ENCODE measurements at places on chromosomes 7 and 10. TPM values are rescaled to one million over a fixed set of nuclear protein-coding genes. Genes with fewer than 3 reads are reported as not detected.

- no peak for DNase-seq
Measured at GRCh38 chr10:13701157-13701919, 114.6 kb downstream of the PRPF18 start.

The MRLN gene
- not detected for total RNA-seq

The CTTNBP2 gene
- 2.0 TPM for total RNA-seq

The SORBS1 gene
- total RNA-seq = 8.5 TPM

The TAS2R3 gene
- total RNA-seq = 0.35 TPM

The COMMD3 gene
- 41.7 TPM for total RNA-seq

The LDB1 gene
- 24.5 TPM for total RNA-seq

The BEND7 gene
- total RNA-seq = 25.9 TPM

The SPDYE17 gene
- total RNA-seq = not detected

DNA sequence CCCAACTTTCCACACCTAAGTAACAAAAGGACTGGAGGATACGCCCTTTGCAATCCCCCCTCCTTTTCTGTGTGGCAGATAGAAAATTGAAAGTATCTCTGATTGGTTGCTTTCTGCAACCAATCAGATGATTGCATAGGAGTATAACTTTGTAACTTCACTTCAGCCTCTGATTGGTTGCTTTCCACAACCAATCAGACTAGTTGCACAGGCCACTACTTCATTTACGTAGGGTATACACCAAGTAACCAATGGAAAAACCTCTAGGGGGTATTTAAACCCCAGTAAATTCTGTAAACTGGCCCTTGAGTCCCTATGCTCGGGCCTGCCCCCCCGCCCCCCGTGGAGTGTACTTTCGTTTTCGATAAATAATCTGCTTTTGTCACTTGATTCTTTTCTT is 1080.4 kb downstream of the CNTNAP2 start:
- DNase-seq = no peak

The PMS2 gene
- 14.3 TPM for total RNA-seq

DNA sequence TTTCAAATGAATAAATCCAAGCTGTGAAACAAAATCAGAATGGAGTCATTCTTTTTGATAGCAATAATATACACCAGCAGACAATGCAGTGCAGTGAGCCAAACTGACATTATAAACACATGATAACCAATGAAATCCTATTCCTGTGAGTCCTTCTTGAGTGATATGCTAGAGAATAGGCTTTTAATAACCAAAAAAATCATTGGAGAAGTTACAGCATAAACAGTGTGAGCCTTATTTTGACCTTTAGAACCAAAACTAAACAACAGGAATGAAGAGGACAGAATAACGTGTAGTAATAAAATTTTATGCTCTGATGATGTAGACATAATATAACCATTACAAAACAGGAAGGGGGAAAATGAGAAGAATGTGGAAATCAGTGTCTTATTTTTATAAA is 8.7 kb downstream of the HUS1 start:
- DNase-seq = no peak

DNA sequence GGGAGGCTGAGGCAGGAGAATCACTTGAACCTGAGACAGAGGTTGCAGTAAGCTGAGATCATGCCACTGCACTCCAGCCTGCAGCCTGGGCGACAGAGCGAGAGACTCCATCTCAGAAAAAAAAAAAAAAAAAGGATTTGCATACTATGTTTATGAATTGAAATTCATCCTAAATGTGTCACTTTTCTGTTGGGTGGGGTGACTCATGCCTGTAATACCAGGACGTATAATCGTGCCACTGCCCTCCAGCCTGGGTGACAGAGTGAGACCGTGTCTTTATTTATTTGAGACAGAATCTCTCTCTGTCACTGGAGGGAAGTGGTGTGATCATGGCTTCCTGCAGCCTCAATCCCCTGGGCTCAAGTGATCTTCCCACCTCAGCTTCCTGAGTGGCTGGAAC is 5.8 kb downstream of the ZNF212 start:
- no peak for DNase-seq

The GPC2 gene
- total RNA-seq = 4.1 TPM

The CPA2 gene
- 0.14 TPM for total RNA-seq

GRCh38 chr10:9012312-9012711 is 957.8 kb downstream of the GATA3 start:
- no peak for DNase-seq

The ANKRD1 gene
- 127 TPM for total RNA-seq

DNA sequence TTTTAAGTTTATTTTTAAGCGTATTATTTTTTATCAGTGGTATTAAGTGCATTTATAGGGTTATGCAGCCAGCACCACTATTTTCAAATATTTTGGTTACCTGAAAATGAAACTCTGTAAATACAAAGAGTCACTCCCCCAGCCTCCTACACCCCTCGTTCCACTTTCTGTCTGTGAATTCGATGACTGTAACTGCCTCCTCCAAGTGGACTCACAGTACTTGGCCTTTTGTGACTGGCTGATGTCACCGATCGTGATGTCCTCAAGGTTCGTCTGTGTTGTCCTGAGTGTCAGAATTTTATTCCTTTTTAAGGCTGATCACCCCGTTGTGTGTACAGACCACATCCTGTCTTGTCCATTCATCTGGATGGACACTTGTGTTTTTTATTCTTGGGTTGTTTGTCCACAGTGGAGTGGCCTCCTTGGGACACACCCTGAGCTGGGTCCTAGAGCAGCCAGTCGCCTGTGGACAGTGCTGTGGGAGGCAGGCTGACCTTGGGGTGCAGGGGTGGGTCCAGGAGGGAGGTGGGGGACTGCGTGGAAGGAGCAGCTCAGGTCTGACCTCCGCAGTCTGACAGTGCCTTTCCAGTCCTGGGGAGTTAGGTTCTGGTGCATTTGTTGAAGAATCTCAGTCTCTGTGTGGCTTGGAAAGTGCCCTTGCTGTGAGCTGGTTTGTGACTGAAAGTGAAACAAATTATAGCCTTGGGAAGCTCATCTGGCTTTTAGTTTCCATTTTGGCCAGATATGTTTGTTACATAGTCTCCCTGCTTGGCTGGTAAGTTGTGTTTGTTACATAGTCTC is 6.9 kb downstream of the MTG1 start:
- no peak for DNase-seq

DNA sequence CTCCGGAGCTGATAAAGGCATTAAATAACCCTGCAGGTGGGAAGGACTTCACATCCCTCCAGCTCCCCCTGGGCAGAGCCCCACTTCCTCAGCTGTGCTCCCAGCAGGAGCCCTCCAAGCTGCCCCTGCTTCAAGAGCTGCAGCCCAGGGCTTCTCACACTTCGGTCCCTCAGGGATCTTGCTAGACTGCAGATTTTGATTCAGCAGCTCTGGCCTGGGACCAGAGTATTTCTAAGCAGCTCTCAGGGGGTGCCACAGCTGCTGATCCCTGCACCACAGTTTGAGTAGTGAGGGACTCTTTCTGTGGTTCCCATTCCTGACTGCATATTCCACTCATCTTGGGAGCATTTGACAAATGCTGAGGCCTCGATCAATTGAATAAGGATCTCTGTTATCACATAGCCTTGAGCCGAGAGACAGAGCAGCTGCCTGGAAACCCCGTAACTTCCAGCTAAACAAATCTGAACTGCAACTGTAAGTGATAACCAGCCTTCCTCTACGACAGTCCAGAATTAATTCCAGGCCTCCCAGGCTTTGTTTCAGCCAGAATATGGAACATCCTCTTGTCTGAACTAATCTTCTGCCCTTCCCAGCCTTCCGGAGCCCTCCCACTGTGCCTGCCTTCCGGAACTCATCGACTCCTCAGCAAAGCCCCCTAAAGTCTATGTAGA is 161.4 kb downstream of the CCDC3 start:
- DNase-seq = no peak

The XRCC2 gene
- 10.3 TPM for total RNA-seq

DNA sequence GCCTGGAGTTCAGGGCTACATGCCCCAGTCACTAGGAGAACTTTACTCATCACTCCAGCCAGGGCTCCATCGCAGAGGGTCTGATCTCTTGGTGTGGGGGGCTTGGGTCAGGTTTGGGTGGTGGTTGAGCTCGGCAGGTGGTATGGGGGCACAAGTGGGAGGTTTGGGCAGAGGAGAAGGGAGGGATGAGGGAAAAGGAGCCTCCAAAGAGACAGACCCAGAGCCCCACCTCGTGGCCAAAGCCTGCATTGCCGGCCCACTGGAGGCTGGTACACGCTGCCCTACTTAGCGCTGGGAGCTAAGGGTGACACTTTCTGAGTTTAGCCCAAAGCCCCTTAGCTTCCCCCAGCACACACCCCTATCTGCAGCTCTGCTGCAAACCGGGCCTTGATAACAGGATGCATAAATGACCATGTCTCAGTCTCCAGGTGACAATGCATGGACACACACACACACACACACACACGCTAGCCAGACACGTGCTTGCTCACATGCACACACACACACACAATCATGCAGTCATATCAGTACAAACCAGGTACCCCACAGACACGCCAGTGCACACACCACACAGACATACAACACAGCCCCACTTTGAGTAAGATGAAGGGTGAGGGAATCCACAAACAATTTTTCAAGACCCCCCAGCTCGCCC is 14.7 kb downstream of the LZTS2 start:
- no peak for DNase-seq

The FFAR4 gene
- total RNA-seq = not detected

- no peak for DNase-seq
Measured at GRCh38 chr10:63491588-63492316, 26.0 kb upstream of the JMJD1C start.

The NPFFR1 gene
- 0.14 TPM for total RNA-seq

GRCh38 chr7:121205777-121206176 is 123.0 kb upstream of the WNT16 start:
- no peak for DNase-seq

DNA sequence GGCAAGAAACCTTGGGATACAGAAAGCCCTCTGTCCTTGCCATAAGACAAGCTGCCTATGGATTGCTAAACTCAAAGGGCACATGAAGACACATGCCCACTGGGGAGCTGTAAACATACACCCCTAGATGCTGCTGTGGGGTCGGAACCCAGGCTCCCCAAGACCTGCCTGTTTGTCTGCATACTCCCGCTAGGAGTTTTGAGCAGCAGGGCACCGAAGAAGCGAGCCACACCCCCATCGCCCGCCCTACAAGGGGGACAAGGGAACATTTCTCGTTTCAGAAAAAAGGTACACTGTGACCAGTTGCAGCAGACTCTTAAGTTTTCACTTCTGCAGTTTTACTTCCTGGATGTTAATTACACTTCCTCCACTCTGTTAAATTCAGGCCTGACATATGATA is 680.2 kb upstream of the GHITM start:
- no peak for DNase-seq

DNA sequence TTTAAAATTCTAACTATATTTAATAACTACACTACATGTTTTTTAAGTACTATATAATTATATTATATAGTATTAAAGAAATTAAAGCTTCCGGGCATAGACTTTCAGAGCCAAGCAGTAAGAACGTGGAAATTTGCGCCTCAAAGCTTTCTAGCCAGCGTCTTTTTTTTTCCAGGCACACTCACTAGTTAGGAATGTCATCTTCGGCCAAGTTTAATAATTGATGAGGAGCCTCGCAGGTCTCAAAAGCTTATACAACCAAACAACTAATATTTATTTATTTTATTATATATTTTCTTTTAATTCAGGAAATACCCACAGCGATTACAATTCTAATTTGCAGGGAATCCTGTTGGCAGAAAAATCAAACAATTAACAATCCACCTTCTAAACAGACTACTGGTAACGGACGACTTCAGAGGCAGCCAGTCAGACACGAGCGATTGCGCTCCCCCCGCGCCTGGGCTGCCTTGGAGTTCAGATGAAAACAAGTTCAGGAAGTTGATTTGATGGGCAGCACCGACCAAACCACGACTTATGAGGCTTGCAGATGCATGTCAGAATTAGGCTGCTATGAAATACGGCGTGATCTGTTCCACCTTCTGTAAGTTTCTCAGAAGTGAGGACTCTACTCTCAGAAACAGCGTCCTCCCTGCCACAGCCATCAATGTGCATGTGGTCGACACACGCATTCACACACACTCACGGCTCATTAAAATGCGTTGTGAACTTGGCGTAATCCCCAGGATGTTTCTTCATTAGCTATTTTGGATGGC is 431.8 kb upstream of the MGMT start:
- DNase-seq = peak; percentile 77

DNA sequence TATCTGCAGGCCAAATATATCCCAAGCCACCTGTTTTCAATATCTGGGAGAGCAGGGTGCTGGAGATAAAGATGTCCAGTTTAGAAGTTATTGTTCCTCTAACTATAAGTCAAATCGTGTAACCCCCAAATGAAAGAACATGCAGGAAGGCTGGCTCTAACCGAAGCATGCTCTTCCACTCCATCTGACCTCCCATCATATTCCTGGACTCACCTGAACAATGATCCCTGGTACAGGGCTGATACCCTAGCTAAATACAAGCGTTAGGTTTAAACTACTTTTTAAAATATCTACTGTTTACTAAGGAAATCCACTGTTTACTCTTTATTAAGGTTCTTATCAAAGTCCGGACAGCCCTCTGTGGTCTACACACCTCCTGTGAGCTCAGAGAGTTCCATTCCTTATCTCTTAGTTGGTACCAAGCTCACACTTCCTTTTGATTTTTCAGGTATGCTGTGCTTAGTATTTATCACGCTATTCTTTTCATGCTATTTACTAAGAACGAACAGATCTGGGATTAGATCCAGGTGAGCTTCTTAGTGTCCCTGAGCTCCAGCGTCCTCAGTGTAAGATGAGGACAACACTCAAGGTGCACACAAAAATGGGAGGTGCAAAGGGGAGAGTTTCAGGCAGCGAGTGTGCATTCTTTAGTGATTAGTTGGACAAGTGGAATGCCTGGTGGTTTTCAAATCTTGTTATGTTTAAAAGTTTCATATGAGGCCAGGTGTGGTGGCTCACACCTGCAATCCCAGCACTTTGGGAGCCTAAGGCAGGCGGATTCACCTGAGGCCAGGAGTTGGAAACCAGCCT is 23.6 kb upstream of the COBL start:
- DNase-seq = no peak

Measured in epithelial cell of proximal tubule (primary cell).